ENCODE measurements at places on chromosomes 5 and 9.
A peak's percentile ranks its signal among the peaks of the same experiment; 100 is the strongest.

- no peak for DNase-seq
These were observed 151.7 kb upstream of the SMIM23 start for GRCh38 chr5:171633776-171634470.

DNA sequence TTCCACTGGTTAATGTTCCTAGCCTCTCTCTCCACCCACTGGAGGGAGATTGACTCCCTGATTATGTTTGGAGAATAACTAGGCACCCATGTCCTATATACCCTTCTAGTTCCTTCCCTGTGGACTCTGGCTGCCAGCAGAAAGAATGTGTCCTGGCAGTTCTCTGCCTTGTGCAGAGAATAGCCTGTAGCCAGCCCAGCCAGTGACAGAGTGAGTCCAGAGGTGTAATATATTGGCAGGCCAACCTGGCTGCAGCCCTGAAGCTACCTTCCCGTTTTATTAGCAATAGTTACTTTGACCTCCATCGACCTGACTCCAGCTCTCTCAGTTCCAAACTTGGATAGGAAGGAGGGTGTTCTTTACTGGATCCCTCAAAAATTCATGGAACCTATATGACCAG, 8.1 kb downstream of the SETD9 start:
- no peak for DNase-seq

DNA sequence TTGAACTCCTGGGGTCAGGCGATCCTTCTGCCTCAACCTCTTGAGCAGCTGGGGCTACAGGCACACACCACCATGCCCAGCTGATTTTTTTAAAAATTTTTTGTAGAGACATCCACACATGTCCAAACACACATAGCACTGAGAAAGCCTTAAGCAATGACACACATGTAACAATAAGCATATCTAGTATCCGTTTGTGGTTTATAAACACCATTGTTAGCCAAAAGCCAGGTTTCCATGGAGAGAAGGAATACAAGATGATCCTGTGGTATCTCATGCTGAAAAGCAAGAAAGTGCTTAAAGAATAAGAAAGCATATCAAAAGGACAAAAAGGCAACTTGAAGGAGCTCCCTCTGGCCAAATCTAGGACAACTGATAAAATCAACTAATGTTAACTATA, 29.7 kb upstream of the SLC1A3 start:
- no peak for DNase-seq

DNA sequence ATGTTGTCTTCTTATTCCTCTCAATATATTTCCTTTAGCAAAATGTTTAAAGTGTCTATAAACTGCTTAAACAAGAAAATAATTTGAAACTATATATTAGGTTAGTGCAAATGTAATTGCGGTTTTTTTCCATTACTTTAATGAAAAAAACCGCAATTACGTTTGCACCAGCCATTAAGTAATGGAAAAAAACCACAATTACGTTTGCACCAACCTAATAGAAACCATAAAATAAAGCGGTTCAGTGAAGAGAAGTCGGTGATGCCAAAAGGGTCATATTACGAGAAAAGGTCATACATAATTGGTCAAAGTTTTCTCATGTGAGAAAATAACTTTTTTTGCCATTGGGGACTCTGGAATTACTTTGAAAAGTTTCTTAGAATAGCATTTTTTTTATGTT, 385.6 kb upstream of the ST8SIA4 start:
- peak; percentile 0 for DNase-seq

DNA sequence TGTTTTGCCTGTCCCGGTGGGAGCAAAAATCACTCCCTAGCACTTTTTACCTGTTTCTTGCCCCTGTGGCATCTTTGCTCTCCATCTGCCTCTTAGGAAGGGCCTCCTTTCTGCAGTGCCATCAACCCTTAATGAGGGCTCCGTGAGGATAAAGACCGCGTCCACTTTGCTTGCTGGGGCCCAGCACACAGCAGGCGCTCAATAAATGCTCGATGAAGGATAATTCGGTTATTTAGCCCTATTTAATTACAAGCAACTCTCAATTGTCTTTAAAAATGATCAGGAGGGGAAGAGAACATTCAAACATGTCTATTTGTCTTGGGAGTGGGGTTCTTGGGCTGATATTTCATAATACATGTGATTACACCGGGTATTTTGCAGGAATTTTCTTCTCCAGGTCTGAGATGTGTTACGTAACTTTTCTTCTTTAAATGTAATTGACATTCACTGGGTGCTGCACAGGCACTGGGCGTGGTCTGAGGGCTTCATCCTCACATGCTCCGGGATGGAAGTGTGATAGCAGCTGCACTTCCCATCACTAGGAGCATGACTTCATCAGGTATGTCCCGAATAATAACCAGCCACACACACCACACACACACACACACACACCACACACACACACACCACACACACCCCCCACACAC, 19.8 kb upstream of the NTNG2 start:
- no peak for DNase-seq

GRCh38 chr5:963673-964531, 44.7 kb upstream of the NKD2 start:
- DNase-seq: no peak

- no peak for DNase-seq
These were observed 55.3 kb upstream of the ALDH1A1 start for GRCh38 chr9:73007966-73008672.

DNA sequence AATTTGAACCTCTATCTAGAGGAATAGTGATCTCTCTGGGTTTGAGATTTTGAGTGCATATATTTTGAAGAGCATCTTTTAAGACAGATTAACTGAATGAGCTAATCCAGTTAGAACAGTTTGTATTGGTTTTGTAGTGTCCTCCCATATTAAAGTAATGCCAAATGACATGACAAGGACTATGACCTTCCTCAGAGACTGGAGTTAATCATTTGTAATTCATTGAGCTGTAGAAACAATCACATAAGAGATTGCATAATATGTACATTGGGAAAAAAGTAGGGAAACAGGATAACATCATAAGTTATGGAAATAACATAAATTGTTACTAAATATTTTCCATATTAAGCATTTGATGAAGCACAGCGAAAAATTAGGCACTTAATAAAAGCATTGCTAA, 45.8 kb upstream of the PRDM9 start:
- no peak for DNase-seq

DNA sequence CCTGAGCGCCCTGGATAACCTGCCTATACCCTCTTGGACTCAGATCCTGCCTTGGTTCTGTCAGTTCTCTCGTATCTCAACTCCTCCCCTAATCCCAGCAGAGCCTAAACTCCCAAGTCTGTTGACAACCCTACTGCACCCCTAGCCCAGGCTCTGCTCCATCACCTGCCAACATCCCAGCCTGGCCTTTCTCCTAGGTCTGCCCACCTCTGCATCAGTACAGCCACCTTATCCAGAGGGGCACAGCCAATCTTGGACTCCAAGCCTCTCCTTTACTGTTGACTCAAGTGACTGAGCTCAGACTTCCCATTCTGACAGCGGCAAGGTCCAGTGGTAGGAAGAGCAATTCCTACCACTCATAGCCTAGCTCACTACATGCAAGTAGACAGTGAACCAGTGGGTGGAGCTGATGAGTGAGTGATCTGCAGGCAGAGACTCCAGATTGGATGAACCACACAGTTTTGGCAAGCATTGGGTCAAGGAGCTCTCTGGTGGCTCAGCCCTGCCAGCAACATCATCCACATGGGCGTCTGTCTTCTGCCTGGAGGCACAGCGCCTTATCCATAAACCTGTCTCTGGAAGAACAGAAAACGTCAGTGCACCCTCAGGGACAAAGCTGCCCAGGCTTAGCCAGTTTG, 26.5 kb downstream of the TRMO start:
- DNase-seq: no peak

- DNase-seq: peak; percentile 29
These were observed 59.4 kb downstream of the SIL1 start for GRCh38 chr5:139138809-139139208.

GRCh38 chr5:57494104-57495098, 11.8 kb upstream of the ACTBL2 start:
- DNase-seq: peak; percentile 85

- no peak for DNase-seq
These were observed 26.9 kb downstream of the C9 start for GRCh38 chr5:39337252-39337915.

- DNase-seq: no peak
These were observed 134.7 kb upstream of the ZNF608 start for GRCh38 chr5:124880903-124881697.

GRCh38 chr9:69916950-69917349, 96.3 kb downstream of the CFAP95 start:
- DNase-seq: no peak

DNA sequence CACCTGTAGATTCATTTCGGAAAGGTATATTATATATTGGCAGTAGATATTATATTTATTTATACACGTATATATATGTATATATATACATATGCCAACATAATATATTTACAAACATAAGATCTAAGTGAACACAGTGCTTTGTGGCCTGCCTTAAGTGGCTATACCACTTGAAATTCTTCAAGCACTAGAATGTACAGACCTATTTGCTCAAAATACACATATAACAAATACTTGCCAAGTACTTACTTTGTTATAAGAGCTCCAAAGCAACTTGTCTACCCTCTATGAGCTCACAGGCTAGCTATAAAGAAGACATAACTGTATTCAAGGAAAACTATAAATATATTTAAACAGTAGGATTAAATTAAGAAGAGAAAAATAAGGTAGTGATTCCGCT, 33.6 kb upstream of the SLC36A1 start:
- no peak for DNase-seq

DNA sequence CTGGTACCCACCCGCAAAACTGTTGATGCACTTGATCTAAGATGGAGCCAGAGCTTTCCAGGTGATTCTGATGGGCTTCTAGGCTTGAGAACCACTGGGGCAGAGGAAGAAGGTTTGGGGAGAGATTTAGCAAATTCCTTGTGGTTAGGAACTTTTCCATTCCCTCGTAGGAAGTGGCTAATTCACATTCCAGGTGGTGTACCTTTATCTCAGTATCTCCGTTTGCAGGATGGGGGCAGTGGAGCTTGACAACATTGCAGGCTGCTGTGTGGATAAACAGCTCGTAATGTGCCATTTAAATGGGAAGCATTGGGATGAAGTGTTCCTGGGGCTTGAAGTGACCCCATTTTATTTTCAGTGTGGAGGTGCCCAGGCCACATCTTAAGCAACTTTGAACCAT, 172.9 kb upstream of the IL12B start:
- DNase-seq: no peak

DNA sequence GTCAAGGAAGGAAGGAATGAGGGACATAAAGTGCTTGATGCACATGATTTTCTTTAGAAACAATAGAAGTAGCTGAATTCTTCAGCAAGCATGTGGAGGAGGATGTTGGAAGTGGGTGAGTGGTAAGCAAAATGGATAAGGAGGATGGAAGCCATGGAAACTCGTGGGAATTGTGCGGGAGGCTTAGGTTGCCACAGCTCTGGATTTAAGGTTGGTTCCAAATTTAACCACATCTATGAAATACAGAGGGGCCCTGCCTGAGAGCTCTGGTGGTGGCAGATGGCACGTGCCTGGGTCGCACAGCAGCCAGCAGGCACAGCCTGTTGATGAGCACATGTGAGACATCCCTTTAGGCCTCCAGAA, 284.7 kb downstream of the SMARCA2 start:
- DNase-seq: no peak

DNA sequence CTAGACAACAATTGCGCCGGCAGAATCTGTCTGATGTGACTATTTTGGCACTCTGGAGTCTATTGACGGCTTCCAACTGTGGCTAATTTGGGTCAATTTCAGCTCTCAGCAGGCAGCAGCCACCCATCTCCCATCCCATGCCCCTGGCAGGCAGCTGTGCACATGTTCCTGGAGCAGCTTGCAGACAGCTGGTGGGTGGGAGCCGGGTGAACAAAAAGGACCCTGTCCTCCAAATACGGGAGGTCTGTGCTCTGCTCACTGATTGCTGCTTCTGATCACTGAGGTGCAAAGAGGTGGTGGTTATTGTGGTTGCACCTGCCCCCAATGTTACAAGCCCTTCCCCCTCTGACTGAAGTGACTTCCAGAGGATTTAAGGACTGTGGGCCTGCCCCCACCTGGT, 45.0 kb upstream of the N4BP3 start:
- DNase-seq: no peak

- DNase-seq: no peak
These were observed 586 bp downstream of the HMGXB3 start for GRCh38 chr5:150000990-150001659.

- no peak for DNase-seq
These were observed 1.1 kb downstream of the MAST4 start for GRCh38 chr5:66597183-66597757.

DNA sequence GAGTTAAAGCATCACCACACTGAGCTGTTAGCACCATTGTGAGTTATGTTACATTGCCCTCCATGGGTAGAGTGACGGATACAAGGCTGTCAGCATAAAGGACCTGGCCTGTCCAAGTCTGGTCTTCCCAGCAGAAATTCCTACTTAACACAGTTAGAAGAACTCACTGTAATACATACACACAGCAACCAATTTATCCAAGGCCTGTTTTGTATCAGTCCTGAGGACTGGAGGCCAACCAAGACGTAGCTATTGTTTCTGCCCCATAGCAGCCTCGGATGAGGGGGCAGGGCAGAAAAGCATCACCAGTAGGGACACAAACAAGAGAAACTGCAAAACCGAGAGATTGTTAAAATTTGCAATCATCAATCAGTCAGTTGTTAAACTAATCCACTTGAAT, 66.0 kb upstream of the CKMT2 start:
- DNase-seq: no peak

DNA sequence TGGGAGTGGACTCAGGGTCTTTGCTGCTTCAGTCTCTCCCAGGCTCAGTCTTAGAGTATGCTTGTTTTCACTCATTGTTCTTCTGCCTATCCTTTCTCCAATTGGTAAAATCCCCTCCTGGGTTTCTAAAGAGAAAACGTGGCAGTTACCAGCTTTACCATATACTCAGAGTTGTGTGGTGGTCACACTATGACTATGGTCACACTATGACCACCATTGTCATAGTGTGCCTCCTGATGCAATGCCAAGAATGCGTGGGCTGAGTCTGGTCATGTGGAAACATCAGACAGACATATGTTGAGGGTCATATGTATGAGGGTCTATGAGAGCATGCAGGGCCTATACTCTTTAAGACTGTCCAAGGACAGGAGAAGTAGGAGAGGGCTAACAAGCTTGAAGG, 326.5 kb upstream of the PRR16 start:
- DNase-seq: no peak

DNA sequence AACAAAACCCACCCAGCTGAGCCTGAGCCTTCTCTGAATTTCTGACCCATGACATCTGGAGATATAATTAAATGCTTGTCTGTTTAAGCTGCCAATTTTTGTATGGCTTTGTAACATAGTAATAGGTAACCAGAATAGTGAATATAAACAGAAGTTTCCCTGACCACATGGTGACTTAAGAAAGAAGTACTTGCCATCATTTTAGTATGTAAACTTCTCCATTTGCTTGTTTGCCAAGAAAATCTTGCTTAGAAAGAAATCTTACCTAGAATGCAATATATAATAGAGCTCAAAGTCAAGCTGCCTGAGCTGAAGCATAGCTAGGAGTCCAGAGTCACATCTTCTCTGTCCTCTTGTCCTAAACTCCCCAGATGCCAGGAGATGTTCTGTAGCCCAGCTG, 117.0 kb downstream of the PCSK1 start:
- DNase-seq: no peak

GRCh38 chr9:34630402-34631154, 1.7 kb upstream of the ARID3C start:
- DNase-seq: no peak

Measured in COLO829 (cell line).